ENCODE measurements at places on chromosomes 7 and 10.

GRCh38 chr7:68725843-68726785 is 872.2 kb upstream of the AUTS2 start:
- no peak for DNase-seq

DNA sequence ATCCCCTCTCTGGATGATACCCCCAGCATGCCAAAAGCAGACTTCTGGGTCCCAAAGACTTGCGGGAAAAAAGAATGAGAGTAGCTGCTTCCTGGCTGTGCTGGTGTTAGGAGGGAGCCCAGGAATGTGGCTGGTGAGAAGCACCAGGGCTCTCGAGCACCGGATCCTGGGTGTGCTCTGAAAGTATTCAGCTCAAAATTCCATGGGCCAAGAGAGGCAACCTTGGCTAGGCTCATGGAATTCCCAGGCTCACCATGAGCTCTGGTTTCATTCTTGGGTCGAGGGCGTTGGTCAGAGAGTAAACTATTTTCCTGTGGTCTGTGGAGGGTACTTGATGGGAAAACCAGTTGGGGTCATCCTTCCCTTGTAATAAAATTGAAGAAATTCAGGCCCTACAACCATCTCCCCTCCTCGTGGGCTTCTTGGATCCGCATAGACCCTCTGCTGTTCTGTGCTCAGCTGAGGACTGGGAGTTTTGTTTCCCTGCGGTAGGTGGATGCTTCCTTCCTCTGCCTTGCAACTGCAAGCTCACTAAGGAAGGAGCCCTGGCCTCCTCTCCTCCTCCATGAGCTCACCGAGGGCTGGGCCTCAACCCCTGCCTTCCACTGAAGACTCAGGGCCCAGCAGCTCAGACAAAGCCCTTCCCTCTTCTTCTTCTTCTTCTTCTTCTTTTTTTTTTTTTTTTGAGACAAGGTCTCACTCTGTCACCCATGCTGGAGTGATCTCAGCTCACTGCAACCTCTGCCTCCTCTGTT is 34.5 kb upstream of the AQP1 start:
- DNase-seq, result no peak

GRCh38 chr10:107653832-107654287 is 489.4 kb upstream of the SORCS1 start:
- DNase-seq, result peak; percentile 61

- DNase-seq, result no peak
Measured at GRCh38 chr7:102451371-102452054, 13.2 kb downstream of the ALKBH4 start.
